NCI-H1694 (cell line): ENCODE measurements at places on chromosomes 7 and 10.

GRCh38 chr7:125326666-125327255, 397.1 kb upstream of the POT1 start:
- DNase-seq: no peak

DNA sequence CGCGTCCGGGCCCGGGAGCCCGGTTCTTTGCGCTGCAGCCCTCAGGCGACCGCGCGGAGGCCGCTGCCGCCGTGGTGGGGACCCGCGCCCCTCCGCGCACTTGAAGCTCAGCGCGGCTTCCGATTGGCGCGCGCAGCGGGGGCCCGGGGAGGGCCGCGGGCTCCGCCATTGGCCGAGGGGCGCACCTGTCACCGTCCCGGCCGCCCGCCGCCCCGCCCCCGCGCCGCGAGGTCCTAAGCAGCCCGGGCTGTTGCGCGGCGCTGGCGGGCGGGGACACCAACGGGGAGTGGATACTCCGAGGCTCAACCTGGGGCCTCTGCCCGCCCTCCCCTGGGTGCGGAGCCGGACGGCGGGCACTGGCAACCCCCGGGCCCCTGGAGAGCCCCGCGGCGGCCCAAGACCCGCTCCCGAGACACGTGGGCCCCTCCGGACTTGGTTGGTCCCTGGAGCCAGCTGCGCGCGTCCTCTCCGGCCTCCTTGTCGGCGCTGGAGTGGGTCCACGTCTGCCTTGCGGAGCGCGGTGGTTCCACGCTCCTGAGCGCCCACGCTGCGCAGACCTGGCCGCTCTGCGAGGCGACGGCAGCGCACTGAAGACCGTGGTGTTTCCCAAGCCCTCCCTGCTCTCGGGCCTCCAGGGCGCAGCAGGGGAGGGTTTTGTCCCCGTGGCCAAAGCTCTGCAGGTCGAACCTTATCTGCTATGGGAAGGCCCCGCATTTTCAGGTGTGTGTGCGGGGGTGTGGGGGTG, at the start of gene MNX1:
TSS of gene MNX1 (minus strand) at position 76 of the 745 bp plus-strand sequence. CDS start 313 bp downstream, outside the sequence.
- peak; percentile 56 for DNase-seq

DNA sequence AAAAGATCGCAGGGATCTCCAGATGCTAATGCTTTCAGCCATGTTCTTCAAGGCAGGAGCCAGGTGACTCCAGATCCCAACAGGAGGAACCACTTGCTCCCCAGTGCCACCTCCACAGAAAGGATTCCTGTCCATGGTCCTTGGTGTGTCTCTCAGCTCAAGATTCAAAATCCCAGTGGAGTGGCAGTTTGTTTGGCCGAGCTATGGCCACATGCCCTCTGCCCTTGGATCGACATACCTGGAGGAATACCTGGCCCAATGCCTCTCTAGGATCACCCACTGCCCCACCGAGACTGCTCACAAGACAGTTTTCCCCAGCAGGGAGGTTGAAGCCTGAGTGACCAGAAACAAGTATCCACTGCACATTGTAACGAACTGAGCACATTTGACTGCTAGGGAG, 3.9 kb upstream of the GPRIN2 start:
- no peak for DNase-seq

GRCh38 chr10:124106241-124106879, 13.0 kb upstream of the CHST15 start:
- DNase-seq: no peak

DNA sequence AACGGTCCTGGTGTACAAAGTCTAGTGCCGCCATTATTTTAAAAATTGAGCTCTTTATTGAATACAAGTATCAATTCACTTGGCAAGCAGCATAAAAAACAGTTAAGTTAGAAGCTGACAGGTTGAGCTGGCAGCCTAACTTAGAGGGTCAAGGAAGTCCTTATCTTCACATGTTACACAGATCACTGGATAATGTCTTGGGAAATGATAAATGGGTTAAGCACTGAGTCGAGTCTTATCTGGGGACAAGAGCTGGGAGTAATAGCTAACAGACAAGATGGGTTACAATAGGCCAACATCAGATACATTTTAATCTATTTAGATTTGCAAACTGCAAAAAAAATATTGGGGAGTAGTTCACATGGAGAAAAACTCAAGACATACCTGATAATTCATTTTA, 34.2 kb downstream of the SLC18A2 start:
- DNase-seq: no peak
